ENCODE measurements at places on chromosomes 12 and 14.

- no peak for DNase-seq
Observed at GRCh38 chr12:119198440-119198839, 19.7 kb downstream of the HSPB8 start.

DNA sequence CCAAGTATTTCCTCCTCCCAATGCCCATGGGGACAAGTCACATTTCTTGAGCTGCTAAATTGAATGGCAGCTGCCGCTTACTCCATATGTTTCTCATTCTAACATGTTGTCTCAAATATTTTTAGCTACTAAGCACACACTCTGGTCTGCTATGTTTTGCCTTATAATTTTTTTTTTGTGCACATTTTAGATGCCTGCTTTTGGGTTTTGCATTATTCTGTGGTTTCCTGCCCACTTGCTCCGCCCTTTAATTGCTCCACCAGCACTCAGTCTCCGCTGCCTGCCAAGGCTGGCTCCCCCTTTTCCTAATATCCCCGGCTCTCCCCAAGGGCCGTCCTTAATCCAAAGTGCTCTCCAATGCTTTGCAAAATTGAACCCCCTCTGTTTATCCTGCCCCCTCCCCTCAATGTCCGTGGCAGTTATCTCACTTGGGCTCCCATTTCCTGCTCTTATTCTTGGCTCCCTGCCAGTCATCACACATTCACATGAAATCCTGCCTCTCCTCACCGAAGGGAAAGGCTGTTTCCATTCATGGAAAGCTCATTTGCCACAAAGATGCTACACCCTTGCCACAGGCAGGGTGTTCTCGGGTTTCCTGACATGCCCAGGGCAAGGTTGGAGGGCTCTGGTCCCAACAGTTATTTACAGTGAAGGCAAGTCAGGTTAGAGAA is 79.4 kb downstream of the C12orf75 start:
- DNase-seq = no peak

- no peak for DNase-seq
Observed at GRCh38 chr12:53103860-53104305, 597 bp downstream of the SOAT2 start.

- no peak for DNase-seq
Observed at GRCh38 chr12:112023759-112024396, 10.7 kb downstream of the ERP29 start.

DNA sequence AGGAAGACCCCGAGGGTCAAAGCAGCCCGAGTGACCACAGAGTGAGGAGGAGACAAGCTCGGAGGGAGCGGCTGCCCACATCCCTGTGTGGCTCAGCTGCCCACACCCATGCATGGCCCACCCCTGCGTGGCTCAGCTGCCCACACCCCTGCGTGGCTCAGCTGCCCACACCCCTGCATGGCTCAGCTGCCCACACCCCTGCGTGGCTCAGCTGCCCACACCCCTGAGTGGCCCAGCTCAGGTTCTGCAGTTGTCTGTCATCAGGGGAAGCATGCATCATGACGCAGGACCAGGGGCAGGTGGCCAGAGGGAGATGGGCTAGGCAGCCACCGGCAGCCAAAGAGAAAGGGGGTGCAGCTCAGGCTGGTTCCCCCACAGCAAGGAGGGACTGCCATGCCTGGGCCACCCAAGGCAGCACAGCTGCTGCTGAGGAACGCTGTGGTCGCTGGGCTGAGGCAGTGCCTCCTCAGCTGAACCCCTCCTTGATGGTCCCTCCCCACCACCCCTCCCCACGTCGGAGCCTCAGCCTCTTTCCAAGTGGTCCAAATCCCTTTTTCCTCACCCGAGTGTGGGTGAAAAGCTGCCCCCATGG is 33.3 kb upstream of the NUDT14 start:
- no peak for DNase-seq

GRCh38 chr14:75230140-75230792 is 48.4 kb upstream of the FOS start:
- no peak for DNase-seq

DNA sequence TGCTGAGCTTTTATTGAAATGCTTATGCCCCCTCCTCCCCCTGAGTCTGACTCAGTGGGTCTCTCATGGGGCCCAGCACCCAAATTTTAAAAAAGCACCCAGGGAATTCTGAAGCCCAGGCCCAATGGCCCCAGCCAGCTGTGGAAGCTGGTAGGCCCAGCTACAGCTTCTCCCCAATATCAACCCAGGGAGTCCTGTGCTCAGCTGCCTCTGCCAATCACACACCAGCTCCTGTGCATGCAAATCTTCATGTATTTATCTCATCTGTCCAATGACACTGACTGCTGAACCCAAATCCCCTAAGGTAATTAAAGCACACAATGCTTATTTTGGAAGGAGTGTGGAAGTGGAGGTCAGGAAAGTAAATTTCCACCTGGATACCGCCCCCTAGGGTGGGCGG is 76.3 kb downstream of the CCDC88C start:
- no peak for DNase-seq

GRCh38 chr14:100567877-100568163 is 19.4 kb downstream of the BEGAIN start:
- no peak for DNase-seq

GRCh38 chr14:93219103-93219726 is 12.2 kb downstream of the UBR7 start:
- no peak for DNase-seq

- no peak for DNase-seq
Observed at GRCh38 chr14:29749829-29750228, 177.8 kb downstream of the PRKD1 start.

DNA sequence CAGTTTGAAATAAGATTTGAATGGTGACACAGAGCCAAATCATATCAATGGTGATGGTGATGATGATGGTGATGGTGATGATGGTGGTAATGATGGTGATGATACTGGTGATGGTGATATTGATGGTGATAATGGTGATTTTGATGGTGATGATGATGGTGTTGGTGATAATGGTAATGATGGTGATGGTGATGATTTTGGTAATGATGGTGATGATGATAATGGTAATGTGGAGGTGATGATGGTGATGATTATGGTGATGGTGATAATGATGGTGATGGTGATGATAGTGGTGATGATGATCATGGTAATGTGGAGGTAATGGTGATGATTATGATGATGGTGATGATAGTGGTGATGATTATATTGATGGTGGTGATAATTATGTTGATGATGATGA is 311.9 kb upstream of the SFSWAP start:
- DNase-seq = no peak

DNA sequence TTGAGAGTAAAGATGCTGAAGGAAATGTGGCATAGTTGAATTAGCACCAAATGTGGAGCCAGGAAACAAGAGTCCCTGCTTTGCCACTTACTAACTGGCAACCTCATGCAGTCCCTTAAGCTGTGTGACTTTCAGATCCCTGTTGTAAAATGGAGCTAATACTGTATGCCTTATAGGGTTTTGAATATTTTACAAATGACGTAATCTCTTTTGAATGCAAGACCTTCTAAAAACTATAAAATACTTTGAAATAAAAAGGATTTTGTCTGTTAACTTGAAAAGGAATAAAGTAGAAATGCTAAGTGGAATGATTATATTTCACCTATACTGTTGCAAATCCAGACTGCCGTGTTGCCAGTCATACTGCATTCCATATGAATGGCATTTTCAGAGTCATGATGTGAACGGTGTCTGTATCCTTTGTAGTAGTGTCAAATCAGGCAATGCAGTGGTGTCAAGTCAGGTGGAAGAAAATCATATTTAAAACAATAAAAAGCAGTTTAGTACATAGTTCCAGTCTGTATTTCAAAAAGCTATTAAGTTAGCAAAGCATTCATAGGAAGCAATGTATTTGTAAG is 21.3 kb downstream of the KCNA5 start:
- no peak for DNase-seq

GRCh38 chr12:39319180-39319579 is 123.7 kb downstream of the KIF21A start:
- no peak for DNase-seq

GRCh38 chr14:105884808-105885281 is 358.5 kb downstream of the TMEM121 start:
- no peak for DNase-seq

DNA sequence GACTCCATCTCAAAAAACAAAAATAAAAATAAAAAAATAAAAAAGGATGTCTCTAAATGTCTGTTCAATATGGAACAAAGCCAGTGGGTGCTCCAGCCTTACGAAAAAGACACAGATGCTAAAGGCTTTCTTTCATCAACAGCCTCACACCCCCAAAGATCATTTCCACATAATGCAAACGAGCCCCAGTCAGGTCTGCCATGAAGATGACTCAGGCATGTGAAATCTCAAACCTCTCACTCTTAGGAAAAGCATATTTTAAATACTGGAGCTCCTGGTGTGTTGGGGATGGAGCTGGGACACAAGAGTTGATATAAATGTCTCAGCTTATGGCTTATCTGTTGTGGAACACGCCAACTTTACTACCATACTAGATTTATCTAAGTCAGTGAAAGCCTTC is 49.9 kb upstream of the PLXNC1 start:
- no peak for DNase-seq

- DNase-seq = no peak
Observed at GRCh38 chr12:48717252-48717695, 767 bp upstream of the CCNT1 start.

DNA sequence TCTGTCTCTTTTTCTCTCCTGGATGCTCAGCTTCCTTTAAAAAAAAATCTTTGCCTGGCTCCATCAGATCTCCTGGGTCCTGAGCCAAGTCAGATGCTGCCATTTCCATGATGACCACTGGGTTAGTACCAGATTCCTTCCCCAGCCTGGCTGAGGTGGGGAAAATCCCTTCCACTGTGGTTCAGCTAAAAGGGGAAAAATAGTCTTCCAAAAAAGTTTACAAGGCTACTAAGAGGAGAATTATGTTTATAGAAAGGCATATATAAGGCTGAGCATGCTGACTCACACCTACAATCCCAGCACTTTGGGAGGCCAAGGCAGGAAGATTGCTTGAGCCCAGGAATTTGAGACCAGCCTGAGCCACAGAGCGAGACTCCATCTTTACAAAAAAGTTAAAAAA is 28.4 kb upstream of the GAS2L3 start:
- DNase-seq = no peak

DNA sequence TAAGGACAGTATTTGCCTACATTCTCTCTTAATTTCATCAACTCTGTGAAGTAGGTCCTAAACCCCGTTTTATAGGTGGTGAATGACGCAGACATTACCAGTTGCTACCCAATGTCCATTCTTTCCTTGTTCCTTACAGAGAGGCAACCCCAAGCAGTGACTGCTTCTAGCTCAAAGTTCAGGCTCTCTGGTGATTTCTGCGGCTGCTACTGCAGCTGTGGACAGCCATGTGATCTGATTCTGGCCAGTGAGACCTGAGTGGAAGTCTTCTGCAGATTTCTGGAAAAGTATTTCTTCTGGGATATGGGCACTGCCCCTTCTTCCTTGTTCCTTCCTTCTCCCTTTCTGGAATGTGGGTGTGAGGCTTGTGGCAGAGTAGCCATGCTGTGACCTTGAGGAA is 82.9 kb downstream of the ARF6 start:
- DNase-seq = no peak

- no peak for DNase-seq
Observed at GRCh38 chr14:54704768-54705167, 137.8 kb downstream of the SAMD4A start.

GRCh38 chr12:43676183-43676813 is 82.3 kb downstream of the PUS7L start:
- no peak for DNase-seq

- DNase-seq = no peak
Observed at GRCh38 chr12:124664395-124665111, 97.1 kb upstream of the NCOR2 start.

DNA sequence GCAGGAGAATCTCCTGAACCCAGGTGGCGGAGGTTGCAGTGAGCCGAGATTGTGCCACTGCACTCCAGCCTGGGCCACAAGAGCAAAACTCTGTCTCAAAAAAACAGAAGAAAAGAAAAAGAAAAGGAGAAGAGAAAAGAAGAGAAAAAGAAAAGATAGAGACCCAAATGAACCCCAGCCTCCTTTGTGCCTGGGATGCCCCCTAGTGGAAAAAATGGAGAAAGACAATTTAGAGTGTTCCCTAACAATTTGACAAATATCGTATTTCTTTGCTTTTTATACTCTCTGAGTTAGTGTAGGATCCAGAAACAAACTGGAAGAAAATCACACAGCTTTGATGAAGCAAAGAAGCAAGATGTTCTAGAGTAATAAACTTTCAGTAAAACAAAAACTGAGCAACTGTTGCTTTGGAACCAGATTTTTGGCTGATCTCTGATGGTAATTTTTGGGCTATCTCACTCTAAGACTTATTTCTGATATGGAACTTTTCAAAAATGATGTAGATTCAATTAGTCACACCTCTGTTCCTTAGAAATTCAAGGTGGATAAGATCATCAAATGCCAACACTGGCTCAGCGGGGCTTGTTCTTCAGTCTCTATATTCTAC is 18.6 kb upstream of the PRKAB1 start:
- DNase-seq = no peak

- DNase-seq = no peak
Observed at GRCh38 chr14:43803076-43803689, 703.9 kb downstream of the FSCB start.

GRCh38 chr14:55103005-55103640 is 25.9 kb upstream of the LGALS3 start:
- DNase-seq = peak; percentile 33

DNA sequence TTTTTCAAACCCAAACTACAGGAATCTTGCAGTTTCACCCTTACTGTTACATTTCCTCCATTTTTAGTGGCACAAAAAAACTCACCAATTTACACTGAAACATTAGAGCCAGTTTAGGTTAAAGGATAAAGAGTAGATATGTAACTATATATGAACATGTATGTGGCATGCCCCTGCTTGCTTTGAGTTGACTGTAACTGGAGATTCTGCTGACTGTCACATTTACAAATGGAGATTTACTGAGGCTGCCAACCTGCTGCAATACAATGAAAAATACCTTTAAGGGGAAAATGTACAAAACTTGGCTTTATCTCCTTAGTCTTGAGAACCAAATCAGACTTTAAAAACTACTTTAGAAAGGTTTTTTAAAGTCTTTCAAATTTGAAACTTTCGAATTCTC is 28.3 kb downstream of the STON2 start:
- no peak for DNase-seq

DNA sequence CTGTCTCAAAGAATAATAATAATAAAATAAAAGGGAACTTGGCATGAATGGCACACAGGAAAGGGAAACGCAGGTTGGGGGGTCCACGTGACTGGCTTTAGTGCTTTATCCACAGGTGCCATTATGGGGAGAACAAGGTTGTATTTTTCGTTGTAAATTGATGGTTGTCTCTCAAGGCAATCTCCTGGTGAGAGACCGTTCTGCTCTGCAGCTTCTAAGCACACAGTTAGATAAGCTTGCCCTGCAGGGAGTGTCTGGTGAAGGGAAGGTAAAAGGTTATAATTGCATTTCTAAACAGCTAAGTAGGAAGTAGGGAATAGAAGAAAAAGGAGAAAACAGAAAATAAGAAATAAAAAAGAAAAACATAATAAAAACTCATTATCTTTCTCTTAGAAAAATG is 69.1 kb upstream of the CPSF6 start:
- DNase-seq = no peak

GRCh38 chr12:93173178-93173957 is 204.4 kb upstream of the NUDT4 start:
- DNase-seq = no peak

- DNase-seq = no peak
Observed at GRCh38 chr12:113173081-113173698, 12.1 kb downstream of the DDX54 start.

GRCh38 chr12:52390739-52391617 is 5.5 kb upstream of the KRT84 start:
- no peak for DNase-seq
